ENCODE measurements at places on chromosomes 13 and 19.
A peak's percentile ranks its signal among the peaks of the same experiment; 100 is the strongest.

- no peak for DNase-seq
Measured at GRCh38 chr13:78241278-78241919, 322.8 kb upstream of the EDNRB start.

DNA sequence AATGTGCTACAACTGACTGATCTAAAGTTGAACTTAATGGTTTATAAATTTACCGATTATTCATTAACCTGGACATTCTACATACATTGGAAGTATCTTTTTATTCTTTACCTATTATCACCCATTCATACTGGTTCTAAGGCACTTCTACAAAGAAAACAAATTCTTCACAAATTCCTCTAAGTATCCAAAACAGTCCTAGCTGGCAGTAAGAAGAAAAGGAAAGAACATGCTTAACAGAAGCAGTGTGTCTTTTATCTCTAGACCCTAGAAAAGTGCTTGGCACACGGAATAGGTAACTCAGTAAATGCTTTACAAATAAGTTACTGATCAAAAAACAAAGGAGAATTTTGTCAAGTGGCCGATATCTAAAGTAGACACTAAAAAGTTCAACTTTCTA, 32.8 kb downstream of the TSC22D1 start:
- no peak for DNase-seq

DNA sequence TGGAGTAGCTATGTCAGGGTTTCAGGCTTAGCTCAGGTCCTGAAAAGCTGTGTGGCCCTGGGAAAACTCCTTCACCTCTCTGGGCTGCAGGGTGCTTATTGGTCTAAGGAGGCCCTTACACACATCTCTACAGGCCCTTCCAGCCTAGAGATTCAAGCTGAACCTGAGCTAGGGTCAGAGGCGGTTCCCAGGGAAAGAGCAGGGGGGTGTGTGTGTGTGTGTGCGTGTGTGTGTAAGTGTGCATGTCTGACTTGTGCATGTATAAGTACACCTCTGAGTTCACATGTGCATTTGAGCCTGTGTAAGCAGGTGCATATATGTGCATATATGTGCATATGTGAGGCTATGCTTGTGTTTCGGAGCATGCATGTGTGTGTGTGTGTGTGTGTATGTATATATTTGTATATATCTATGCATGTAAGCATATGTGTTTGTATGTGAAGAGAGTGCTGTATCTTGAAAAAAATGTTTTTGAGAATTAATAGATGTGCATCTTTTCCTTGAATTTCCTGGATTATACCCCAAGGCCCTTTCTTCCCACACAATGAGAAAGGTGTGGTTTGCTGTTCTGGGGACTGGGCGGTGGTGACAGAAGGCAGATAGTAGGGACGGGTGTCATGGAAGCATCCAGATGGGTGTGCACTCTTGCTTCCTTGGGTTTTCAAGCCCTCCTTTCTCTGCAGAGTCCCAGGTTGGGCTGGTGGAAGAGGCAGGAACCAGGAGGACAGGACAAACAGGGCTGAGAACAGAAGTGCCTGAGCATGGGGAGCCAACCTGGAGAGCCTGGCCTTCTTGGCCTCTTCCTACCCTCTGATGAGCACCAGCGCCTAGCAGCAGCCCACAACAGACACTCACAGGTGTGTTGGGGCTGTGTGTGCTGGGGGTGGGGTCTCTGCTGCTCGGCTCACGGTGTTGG, 150.3 kb upstream of the TSHZ3 start:
- DNase-seq: no peak

DNA sequence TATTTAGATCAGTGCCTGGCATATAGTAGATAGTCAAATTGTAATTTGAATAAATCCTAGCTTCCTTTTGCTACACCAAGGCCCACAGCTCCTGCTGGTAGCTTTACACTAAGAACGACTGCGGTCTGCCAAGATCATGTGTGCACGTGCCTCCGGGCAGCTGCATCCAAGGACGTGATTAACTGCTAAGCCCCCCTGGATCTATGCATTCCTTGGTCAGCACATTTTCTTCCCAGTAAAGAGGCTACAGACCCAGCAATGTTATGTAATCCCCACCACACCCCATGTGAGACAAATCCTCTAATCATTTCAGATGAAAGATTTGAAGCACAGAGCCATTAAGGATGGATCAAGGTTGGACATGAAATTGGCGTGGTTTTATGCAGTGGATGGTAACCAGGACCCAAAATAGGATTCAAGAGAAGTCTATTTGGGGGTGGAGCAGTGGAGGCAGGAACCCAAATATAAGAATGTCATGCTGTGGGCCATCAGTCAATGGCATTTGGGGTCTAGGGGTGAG, 65.2 kb upstream of the PEG3 start:
- no peak for DNase-seq

DNA sequence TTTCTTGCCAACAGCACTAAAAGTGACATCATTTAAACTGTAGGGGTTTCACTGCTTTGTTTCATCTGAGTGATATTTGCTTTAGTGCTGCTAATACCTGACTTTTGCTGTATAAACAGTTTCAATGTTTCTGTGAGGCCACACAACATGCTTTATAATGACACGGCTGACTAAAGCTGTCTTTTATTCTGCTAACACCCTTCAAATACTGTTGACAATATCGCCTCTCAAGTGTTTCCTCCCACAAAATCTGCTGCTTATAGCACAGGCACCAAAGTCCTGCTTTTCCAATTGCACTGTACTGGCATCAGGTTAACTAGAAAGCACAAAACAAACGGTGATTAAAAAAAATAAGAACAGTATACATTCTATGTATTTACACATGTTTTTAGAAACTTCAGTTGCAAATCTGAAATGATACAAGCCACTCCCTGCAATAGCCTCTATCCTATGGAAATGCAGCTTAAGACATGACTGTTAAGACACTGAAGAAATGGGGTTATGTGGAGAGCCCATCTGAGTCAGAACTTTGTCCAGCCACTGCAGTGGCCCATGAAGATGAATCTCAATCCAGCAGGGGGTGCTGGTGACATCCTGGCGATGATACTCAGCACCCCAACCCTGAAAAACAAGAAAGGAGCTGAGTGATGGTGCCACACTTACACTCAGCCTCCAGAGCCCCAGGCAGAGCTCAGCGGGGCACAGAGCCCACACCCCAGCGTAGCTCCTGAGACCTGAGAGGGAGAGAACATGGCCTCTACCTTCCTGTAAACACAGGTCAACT, 29.4 kb downstream of the RFXAP start:
- DNase-seq: no peak

DNA sequence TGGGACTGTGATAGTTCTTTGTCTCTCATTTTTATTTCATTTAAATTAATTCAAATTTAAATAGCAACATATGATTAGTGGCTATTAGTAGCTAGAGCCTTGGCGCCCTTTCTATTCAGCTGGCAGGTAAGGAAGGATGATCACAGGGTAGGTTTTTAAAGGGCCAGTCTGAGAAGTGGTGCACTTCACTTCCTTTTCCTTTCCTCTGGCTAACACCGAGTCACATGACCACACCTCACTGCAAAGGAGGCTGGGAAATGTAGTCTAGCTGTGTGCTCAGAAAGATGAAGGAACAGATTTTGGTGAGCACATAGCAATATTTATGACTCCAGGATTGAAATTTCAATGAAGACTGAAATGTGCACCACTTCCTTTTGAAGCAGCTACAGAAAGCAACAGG, 128.7 kb downstream of the TSHZ3 start:
- no peak for DNase-seq

GRCh38 chr13:97975848-97976609, 22.6 kb downstream of the IPO5 start:
- DNase-seq: peak; percentile 92

DNA sequence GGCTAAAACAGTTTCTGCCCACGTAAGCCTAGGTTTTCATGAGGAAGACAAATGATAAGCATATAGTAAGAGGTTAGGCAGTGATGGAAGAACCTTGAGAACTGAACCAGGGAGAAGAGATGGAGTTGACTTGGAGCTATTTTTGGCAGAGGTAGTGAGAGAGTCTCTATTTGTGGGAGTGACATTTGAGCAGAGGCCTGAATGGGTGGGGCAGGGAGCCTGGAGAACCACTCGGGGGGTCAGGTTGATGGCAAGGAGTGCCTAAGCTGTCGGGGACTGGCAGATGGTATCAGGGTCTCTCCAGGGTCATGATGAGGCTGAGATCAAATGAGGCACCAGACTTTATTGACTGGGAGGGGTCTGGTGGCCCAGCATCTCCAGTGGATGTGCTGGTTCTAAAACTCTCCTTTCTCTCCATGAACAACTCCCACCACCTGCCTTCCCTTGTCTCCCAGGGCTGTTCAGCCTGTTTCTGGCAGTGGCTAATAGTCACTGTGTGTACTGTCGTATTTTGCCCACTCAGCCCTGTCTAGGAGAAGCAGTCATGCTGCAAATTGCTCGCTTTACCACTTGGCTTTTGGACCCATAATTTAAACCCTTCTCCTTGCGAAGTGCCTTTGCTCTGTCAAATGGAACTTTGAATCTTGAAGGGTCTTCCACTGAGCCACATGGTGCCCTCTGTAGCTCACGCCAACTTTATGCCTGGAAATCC, 3.6 kb downstream of the MAU2 start:
- DNase-seq: no peak

GRCh38 chr13:77737583-77738200, 40.2 kb downstream of the SLAIN1 start:
- DNase-seq: peak; percentile 27

DNA sequence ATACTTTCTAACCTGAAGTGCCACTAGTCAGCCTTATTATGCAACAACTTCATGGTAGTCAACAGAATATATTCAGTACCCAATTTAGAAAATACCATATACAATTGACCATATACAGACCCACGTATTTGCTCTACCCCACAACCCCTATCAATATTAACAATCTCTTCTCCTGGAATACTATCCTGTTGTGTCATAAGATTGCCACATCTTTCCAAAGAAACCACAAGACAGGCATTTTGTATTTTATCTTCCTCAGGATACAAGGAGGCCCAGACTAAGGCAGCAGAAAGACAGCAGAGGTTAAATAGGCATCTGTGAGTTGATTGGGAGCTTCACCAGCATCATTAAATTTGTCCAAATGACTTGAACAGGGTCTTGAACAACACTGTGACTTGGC, 4.5 kb downstream of the SPART start:
- DNase-seq: no peak

- DNase-seq: peak; percentile 18
Measured at GRCh38 chr19:51479531-51480331, 1.4 kb downstream of the CEACAM18 start.

GRCh38 chr13:89061821-89062220, 1390.7 kb downstream of the SLITRK5 start:
- DNase-seq: no peak

DNA sequence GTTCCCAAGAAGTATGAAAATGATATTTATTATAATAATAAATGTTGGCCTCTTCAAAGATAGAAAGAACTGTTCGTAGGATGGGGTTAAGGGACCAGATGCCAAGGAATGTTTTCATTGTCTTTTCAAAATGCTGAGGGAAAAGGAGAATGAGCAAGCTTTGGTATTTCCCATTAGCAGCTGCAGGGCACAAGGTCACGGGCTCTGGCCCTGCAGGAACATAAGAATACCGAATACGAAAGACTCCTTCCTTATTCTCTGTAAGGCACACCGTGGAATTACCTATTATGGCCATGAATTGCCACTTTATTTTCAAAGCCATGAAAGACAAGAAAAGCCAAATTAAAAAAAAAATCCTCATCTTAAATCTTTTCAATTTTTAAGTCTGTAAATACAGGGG, 49.6 kb upstream of the OLFM4 start:
- no peak for DNase-seq

DNA sequence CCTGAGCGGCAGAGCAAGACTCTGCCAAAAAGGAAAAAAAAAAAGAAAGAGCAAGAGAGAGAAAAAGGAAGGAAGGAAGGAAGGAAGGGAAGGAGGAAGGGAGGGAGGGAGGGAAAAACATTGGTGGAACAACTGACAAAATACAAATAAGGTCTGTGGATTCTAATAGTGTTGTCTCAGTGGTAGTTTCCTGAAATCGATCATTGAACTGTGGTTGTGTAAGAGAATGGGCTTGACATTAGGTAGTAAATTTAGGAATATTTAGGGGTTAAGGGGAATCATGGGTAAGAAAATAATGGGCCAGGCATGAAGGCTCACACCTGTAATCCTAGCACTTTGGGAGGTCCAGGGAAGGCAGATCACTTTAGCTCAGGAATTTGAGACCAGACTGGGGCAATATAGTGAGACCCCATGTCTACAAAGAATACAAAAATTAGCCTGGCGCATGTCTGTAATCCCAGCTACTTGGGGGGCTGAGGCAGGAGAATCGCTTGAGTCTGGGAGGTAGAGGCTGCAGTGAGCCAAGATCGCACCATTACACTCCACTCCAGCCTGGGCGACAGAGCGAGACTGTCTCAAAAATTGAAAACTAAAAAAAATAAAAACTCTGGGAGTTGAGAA, 14.5 kb downstream of the PHLDB3 start:
- no peak for DNase-seq

GRCh38 chr19:50202386-50202785, 1.0 kb upstream of the MYH14 start:
- DNase-seq: no peak

GRCh38 chr19:18469069-18469846, 31.3 kb upstream of the ISYNA1 start:
- DNase-seq: peak; percentile 76

GRCh38 chr19:55303477-55303876, 19.7 kb downstream of the BRSK1 start:
- no peak for DNase-seq

DNA sequence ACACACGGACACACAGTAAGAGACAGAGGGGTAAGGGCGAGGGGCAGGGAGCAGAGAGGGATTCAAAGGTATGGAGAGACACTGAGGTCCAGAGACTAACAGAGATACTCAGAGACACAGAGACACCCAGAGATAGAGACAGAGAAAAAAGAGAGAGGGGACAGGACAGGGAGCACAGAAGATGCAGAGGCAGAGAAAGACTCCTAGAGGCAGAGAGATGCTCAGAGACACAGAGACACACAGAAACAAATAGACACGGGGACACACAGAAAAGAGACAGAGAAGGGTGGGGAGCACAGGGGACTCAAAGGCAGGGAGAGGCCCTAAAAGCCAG, 39.8 kb downstream of the DEDD2 start:
- no peak for DNase-seq

GRCh38 chr13:23796551-23796950, 92.6 kb downstream of the MIPEP start:
- DNase-seq: no peak

DNA sequence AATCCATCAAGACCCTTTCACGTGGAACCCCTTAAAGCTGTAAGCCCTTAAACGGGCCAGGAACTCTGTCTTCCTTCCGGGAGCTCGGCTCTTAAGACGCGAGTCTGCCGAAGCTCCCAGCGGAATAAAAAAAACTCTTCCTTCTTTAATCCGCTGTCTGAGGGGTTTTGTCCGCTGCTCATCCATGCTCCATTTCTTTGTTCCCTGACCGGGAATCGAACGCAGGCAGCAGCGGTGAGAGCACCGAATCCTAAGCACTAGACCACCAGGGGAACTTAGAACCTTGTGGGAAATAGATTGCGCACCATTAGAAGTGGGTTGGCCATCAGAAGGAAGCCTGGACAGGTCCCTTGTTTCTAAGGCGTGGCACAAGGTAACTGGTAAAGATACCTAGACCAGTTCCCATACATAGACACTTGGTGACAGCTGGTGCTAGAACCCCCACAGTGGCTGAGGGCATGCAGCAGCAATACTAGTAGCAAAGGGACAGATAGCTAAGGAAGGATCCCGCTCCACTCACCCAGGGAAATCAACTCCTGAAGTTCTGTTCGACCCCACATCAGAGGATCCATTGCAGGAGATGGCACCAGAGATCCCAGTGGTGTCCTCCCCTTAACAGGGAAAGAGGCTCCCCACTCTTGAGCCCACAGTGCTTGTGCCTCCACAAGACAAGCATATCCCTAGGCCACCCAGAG, 1.5 kb upstream of the RGCC start:
- no peak for DNase-seq
